ENCODE measurements at places on chromosomes 3 and 15. TPM values are rescaled to one million over a fixed set of nuclear protein-coding genes. Genes with fewer than 3 reads are reported as not detected.

The CLDN11 gene
- total RNA-seq = 0.44 TPM

The LRRC49 gene
- 28.6 TPM for total RNA-seq

The STRIT1 gene
- total RNA-seq = not detected

The GYG1 gene
- 27.3 TPM for total RNA-seq

The CELF6 gene
- total RNA-seq = 4.1 TPM

The ASB14 gene
- total RNA-seq = not detected

The ROPN1 gene
- not detected for total RNA-seq

The GOLGA6B gene
- total RNA-seq = not detected

The AADACL2 gene
- not detected for total RNA-seq

The PLAAT1 gene
- total RNA-seq = 21.2 TPM

The SLC22A13 gene
- total RNA-seq = 1.5 TPM

The GATA2 gene
- 3.6 TPM for total RNA-seq

The PLA2G4D gene
- total RNA-seq = not detected

The BLM gene
- 5.4 TPM for total RNA-seq

The SLC22A14 gene
- 0.93 TPM for total RNA-seq

The SRPRB gene
- total RNA-seq = 47.2 TPM

The PPP1R14D gene
- not detected for total RNA-seq

The GREM1 gene
- total RNA-seq = not detected

The NCKIPSD gene
- total RNA-seq = 35.5 TPM

Measured in glutamatergic neuron (in vitro differentiated cells).